ENCODE measurements at places on chromosomes 1 and 21.

GRCh38 chr1:21340230-21340945, 50.1 kb upstream of the ECE1 start:
- DNase-seq = no peak

DNA sequence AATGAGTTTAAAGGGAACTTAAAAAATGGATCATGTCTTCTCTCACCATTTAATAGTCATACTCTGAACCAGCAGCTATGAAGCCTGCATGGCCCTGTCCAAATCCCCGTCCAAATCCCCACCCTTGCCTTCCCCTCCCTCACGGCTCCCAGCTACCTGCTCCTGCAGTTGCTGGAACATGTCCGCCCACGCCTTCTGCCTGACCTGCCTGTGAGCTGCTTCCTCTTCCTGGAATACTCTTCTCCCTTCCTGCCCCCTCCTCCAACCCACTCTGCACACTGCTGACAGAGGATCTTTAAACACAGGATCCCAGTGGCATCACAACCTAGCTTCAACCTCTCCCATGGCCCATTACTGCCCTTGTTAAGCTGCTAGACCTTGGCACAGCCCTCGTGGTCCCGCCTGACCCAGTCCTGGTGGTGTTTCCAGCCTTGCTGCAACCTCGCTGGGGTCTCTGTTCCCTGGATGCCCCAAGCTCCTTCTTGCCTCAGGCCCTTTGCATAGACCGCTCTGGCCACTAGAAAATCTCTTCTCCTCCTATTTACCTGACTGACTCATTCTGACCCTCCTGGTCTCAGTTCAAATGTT, 118.3 kb downstream of the PTPRU start:
- DNase-seq = no peak

DNA sequence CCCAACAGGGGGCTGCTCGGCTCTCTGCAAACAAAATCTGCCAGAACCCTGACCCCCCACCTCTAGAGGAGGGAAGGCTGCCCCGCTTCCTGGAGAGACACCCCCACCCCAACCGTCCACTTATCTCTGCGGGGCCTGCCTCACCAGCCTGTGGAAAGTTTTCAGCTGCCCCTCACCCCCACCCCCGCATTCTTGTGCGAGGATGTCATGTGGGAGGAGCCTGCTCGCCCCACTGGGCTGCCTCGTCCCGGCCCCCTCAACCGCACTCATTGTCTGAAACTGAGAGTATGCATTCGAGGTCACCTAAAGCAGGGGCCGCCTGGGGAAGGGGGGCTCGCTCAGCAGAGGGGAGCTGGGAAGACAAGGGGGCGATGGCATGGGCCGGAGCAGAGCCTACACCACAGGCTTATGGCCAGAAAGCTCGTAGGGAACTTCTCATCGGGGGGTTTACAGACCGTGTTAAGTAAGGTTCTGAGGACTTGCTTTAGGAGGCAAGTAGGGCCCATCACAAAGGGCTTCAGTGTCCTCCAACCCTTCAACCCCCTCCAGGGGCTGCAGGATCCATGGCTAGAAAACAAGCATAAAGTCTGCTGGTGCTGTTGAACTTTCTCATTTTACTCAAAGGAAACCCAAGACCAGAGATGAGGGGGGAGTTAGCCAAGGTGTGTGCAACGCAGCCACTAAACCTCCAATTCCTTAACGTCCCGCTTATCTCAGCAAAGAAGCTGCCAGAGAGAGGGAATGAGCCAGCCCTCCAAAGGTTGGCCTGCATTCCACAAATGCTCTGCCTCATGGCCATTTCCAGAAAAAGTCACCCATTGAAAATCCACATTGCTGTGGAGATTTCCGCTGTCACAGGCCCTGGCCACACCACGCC, 9.4 kb downstream of the EPHA2 start:
- DNase-seq = no peak

DNA sequence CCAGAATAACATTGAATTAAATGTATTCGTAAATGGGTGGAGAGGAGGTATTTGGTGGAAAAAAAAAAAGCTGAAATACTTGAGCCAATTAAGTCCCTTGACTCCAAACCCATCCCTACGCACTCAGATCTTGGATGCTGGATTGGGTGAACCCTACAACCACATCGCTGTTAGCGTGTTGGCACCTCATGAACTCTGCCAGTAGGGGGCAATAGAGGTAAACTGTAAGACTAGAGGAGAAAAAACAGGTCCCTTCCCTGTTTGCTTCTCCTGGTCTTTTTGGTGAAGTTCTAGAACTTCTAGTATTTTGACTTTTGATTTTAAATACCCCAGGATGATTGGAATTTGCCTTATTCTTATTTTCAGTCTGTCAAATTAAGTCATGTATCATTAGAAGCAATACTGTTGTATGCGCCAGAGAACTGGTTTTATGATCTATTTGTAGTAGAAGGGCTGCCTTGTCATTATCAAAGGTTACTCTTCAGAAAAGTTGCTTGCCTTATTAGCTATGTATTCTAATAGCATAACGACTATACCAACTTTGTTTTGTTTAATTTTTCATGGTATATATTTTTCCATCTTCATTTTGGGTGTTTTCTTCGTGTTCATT, 1.9 kb upstream of the OR13G1 start:
- peak; percentile 83 for DNase-seq

DNA sequence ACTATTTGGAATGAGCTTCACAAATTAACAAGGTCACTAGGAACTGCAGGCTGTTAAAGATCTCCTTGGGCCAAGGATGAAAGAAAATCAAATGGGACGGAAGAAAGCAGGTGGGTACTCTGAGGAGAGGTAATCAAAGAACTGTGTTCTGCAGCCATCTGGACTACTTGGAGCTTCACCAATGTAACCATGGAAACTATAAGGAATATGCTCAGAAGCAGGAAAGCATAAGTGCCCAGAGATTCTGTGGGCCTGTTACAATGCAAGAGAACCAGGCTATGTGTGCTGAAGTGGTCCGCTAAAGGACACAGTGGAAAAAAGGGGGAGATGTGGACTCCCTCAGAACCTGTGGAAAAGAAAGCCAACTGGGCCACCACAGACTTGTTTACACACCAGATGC, 238.5 kb downstream of the PTGER3 start:
- DNase-seq = no peak
